Right hindlimb (tissue), 1 donor: ENCODE measurements at places on chromosomes 5 and 9.

- no peak for DNase-seq
Observed at GRCh38 chr5:149237662-149238061, 34.0 kb upstream of the AFAP1L1 start.

DNA sequence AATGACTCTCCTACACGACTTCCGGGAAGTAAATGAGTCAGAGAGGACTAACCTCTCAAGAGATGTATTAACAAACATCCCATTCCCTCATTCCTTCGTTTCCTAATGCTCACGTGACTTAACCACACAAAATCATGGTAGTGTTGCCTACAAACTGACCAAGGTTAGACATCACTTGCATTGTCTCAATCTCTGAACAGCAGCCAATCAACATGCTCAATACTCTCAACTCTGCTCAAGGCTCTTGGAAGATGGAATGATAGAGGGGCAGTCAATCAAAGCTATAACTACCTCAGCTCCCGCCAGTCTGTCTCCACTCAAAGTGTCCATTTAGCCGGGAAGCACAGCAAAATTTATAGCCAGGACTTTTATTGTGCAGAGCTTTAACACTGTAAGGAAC lies 143.8 kb upstream of the PIK3R1 start:
- DNase-seq = no peak

DNA sequence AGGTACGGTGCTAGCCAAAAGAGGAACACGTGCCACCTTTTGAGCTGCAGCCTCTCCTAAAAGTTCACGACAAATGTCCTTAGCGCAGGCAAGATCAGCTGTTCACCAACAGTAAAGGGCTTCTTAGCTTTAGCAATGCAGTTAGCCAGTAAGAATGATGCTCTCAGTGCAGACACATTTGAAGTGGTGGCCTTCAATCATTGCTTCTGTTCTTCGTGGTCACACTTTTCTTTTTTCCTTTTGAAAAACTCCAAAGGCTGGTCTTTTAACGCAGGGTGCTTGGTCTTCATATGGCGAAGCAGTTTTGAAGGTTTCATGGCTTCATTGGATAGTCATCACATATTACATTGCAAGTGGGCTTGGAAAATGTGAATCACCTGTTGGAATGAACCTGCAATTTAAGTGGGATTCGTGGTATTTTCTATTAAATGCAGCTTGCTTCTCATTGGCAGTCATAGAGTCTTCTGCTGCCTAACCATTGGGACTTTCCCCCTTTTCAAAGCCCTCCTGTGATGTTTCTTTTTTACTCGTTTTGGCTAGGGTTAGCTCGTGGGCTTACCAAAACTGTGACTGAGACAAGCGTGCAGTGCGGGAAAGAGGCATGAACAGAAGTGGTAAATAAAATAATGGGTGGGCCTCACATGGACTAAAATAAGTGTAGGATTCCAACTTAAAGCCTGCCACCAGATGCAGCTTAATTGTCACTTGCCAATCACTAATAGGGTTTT lies 100.9 kb downstream of the MRPL36 start:
- no peak for DNase-seq

GRCh38 chr5:97041239-97041638 lies 101.2 kb downstream of the LIX1 start:
- DNase-seq = no peak

DNA sequence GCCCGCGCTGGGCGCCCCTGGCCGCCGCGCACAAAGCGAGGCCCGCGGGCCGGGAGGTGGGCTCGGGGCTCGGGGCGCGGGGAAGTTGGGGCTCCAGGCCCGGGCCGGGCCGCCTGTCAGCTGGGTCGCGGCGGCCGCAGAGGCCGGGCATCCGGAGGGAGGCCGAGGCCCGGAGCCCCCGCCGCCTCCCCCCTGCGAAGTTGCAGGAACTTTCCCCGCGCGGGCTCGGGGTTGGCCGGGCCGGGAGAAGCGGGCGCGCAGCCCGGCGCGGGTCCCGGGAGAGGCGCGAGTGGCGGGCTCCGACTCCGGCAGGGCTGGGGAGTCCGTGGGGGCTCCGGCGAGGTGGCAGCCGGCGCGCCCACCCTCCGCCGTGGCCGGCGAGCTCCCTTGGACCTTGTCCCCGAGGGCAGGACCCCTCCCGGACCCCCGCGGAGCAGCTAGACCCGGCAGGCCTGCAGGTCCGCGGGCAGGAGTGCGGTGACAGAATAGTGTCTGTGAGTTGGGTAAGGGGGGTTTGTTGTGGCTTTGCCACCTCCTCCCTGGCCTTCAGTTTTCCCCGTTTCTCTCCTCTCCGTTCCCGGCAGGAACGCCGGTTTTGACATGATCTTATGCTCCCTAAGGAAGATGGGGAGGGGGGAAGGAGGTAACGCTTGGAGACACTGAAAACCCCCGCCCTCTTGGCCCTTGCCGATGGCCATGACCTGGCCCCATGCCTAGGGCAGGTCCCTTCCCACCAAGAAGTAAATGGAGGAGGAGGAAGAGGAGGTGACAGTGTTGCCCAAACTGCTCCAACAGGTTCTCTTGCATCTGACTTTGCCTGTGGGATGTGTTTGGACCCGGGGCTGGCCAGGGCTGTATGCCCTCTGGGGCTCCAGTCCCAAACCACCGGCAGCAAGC lies 942 bp downstream of the PHF2 start:
- DNase-seq = peak; percentile 66

GRCh38 chr5:135462304-135462703 lies 10.2 kb upstream of the TIFAB start:
- no peak for DNase-seq
